Progenitor cell of endocrine pancreas (in vitro differentiated cells): ENCODE measurements at places on chromosomes 5 and 9. TPM values are rescaled to one million over a fixed set of nuclear protein-coding genes. Genes with fewer than 3 reads are reported as not detected.

GCNT4 gene
- 2.5 and 3.3 TPM in 2 replicates for total RNA-seq

IL4 gene
- not detected in 2 replicates for total RNA-seq

ANKRD31 gene
- total RNA-seq = 0.55 and 0.80 TPM in 2 replicates

CDH9 gene
- not detected in 2 replicates for total RNA-seq

TMEM8B gene
- 24.1 and 25.4 TPM in 2 replicates for total RNA-seq

ANP32B gene
- total RNA-seq = 153 and 156 TPM in 2 replicates

NOP16 gene
- 21.9 and 26.4 TPM in 2 replicates for total RNA-seq

SECISBP2 gene
- total RNA-seq = 73.5 and 75.7 TPM in 2 replicates

TMEM215 gene
- total RNA-seq = not detected in 2 replicates

MARCOL gene
- not detected in 2 replicates for total RNA-seq

- no peaks in the 10 kb centered on the region for H3K27me3 ChIP-seq
- H3K4me1 ChIP-seq = no peaks in the 10 kb centered on the region
- no peaks in the 10 kb centered on the region for H3K36me3 ChIP-seq
- H3K27ac ChIP-seq = no peak overlapping the region
- no peak for DNase-seq
Observed at GRCh38 chr5:52758014-52758413, 29.7 kb upstream of the ITGA1 start.

- H3K4me1 ChIP-seq = peaks cover 13% of the 10 kb centered on the region
- peaks cover 9% of the 10 kb centered on the region for H3K36me3 ChIP-seq
- no peaks in the 10 kb centered on the region for H3K27me3 ChIP-seq
- H3K27ac ChIP-seq = peak overlapping the region; percentile 69
Observed at GRCh38 chr9:87973122-87973521, 1.2 kb downstream of the CDK20 start.

DNA sequence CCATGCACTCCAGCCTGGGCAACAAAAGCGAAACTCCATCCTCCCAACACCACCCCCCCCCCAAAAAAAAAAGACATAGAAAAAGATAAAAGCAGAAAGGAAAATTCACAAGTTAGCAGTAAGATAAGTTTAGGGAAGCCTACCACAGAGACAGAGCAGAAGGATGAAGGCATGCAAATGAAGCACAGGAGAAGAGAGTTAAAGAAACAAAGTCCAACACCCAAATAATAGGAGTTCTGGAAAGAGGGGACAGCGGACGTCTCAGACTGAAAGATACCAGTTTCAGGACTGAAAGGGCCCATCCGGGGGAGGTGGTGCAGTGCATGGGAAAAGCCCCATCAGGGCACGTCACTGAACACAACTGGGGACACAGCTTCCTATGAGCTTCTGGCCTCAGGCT, 54.3 kb downstream of the OTULIN start:
- no peak overlapping the region for H3K27ac ChIP-seq
- peaks cover 6% of the 10 kb centered on the region for H3K4me1 ChIP-seq
- H3K4me3 ChIP-seq = no peak overlapping the region
- H3K27me3 ChIP-seq = no peaks in the 10 kb centered on the region
- peaks cover 26% of the 10 kb centered on the region for H3K36me3 ChIP-seq
- no peak for DNase-seq

GRCh38 chr9:111427186-111427585, 57.0 kb downstream of the ECPAS start:
- DNase-seq = no peak
- H3K36me3 ChIP-seq = peaks cover 49% of the 10 kb centered on the region

- H3K4me3 ChIP-seq = no peak overlapping the region
- peaks cover 1% of the 10 kb centered on the region for H3K4me1 ChIP-seq
- peaks cover 1% of the 10 kb centered on the region for H3K36me3 ChIP-seq
- DNase-seq = no peak
Observed at GRCh38 chr9:119332522-119332921, 36.7 kb downstream of the BRINP1 start.

GRCh38 chr9:133360400-133361393, 4.3 kb downstream of the SURF2 start:
- peaks cover 10% of the 10 kb centered on the region for H3K4me1 ChIP-seq
- peaks cover 20% of the 10 kb centered on the region for H3K36me3 ChIP-seq
- no peak overlapping the region for H3K4me3 ChIP-seq
- no peak overlapping the region for H3K27ac ChIP-seq
- H3K27me3 ChIP-seq = no peaks in the 10 kb centered on the region
- no peak for DNase-seq

DNA sequence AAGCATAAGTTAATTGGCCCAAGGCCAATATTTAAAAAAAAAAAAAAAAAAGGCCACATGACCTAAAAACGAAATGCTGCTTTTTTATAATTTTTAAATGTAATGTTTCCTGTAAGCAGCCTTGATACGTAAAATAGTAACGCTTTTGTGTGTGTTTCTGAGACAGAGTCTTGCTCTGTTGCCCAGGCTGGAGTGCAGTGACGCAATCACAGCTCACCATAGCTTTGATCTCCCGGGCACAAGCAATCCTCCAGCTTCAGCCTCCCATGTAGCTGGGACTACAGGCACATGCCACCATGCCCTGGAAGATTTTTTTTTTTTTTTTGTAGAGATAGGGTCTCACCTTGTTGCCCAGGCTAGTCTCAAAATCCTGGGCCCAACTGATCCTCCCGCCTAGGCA, 179.9 kb downstream of the EDIL3 start:
- DNase-seq = no peak
- H3K36me3 ChIP-seq = no peaks in the 10 kb centered on the region
- no peak overlapping the region for H3K27ac ChIP-seq
- no peaks in the 10 kb centered on the region for H3K4me1 ChIP-seq
- H3K27me3 ChIP-seq = no peaks in the 10 kb centered on the region

- peaks cover 58% of the 10 kb centered on the region for H3K27me3 ChIP-seq
- DNase-seq = peak; percentile 55
- no peak overlapping the region for H3K27ac ChIP-seq
- H3K4me3 ChIP-seq = peak overlapping the region; percentile 72
Observed at GRCh38 chr9:3181049-3181953, 337.4 kb upstream of the PUM3 start.

- peaks cover 37% of the 10 kb centered on the region for H3K36me3 ChIP-seq
- no peak overlapping the region for H3K27ac ChIP-seq
- H3K27me3 ChIP-seq = no peaks in the 10 kb centered on the region
- H3K4me1 ChIP-seq = no peaks in the 10 kb centered on the region
- DNase-seq = no peak
- no peak overlapping the region for H3K4me3 ChIP-seq
Observed at GRCh38 chr5:154816891-154817492, 33.4 kb downstream of the FAXDC2 start.

DNA sequence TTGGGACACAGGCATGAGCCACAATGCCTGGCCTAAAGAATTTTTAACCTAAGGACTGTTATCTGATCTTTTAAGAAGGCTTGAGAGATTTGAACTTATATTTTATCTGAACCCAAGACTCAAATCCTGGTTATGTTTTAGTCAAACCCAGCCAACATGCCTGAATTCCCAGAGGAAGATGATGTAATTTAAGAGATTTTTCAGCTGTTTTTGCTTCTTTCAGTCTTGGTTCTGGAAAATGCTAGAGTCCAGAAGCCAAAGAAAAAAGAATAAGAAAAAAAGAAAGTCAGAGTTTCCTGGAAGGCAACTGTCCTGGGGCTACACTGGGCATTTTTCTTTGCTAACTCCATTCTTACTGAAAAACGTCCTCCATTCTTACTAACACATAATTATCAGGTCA, 85.8 kb downstream of the SNX18 start:
- no peak overlapping the region for H3K4me3 ChIP-seq
- no peak for DNase-seq
- no peaks in the 10 kb centered on the region for H3K4me1 ChIP-seq
- H3K36me3 ChIP-seq = no peaks in the 10 kb centered on the region
- H3K27me3 ChIP-seq = no peaks in the 10 kb centered on the region

- no peak for DNase-seq
- H3K36me3 ChIP-seq = peaks cover 7% of the 10 kb centered on the region
- H3K27ac ChIP-seq = peak overlapping the region; percentile 10
- peaks cover 13% of the 10 kb centered on the region for H3K4me1 ChIP-seq
Observed at GRCh38 chr5:2753452-2754420, 2.3 kb upstream of the IRX2 start.

- no peak overlapping the region for H3K27ac ChIP-seq
- H3K36me3 ChIP-seq = no peaks in the 10 kb centered on the region
- no peak overlapping the region for H3K4me3 ChIP-seq
- H3K27me3 ChIP-seq = no peaks in the 10 kb centered on the region
- H3K4me1 ChIP-seq = peaks cover 5% of the 10 kb centered on the region
Observed at GRCh38 chr5:143932584-143932983, 120.6 kb downstream of the HMHB1 start.

- DNase-seq = no peak
- peaks cover 13% of the 10 kb centered on the region for H3K27me3 ChIP-seq
- no peaks in the 10 kb centered on the region for H3K36me3 ChIP-seq
Observed at GRCh38 chr5:173385832-173386360, 57.7 kb upstream of the STC2 start.

GRCh38 chr9:19901586-19901985, 112.7 kb upstream of the SLC24A2 start:
- H3K27ac ChIP-seq = no peak overlapping the region
- H3K27me3 ChIP-seq = no peaks in the 10 kb centered on the region

DNA sequence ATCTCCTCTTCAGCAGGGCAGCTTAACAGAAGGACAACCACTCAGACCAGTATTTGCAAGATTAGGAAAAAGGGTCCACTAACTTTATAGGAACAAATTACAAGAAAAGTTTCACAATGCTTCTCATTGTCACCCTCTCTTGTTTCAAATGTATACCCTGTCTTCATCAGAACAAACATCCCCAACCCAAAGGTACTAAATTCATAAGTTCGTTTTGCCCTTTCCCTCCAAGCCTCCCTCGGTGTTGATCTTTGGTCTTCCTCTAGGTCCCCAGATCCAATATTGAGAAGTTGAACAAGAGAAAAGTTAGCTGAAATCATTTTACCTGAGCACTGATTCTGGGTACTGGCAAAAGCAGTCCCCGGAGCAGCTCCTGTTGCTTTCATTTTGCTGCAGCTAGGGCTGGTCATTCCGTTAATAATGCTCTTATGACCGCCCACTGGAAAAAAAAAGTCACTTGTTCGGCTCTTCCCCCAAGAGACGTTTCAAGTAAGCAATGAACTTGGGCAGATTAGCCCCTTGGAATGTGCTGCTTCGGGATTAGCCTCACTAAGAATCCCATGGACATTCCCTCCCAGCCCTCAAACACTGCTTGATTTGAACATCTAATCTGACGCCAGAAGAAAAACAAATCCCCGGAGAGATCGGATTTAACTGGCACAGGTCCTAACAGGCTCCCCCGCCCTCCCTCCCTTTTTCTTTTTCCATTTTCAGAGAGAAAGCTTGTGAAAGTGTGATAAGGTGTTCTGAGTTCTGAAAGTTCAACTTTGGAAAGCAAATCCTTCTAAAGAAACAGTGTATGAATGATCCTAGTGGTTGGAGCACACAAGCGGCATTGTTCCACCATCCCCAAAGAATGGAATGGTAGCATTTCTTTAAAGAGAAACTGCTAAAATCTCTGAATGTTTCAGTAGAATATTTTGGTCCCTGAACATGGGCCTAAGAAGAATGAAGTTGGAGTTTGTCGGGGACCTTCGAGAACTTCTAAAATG, 252.5 kb downstream of the TRPM3 start:
- H3K4me1 ChIP-seq = peaks cover 4% of the 10 kb centered on the region
- H3K27me3 ChIP-seq = peaks cover 4% of the 10 kb centered on the region
- H3K27ac ChIP-seq = no peak overlapping the region
- H3K36me3 ChIP-seq = no peaks in the 10 kb centered on the region
- peak overlapping the region; percentile 59 for H3K4me3 ChIP-seq

DNA sequence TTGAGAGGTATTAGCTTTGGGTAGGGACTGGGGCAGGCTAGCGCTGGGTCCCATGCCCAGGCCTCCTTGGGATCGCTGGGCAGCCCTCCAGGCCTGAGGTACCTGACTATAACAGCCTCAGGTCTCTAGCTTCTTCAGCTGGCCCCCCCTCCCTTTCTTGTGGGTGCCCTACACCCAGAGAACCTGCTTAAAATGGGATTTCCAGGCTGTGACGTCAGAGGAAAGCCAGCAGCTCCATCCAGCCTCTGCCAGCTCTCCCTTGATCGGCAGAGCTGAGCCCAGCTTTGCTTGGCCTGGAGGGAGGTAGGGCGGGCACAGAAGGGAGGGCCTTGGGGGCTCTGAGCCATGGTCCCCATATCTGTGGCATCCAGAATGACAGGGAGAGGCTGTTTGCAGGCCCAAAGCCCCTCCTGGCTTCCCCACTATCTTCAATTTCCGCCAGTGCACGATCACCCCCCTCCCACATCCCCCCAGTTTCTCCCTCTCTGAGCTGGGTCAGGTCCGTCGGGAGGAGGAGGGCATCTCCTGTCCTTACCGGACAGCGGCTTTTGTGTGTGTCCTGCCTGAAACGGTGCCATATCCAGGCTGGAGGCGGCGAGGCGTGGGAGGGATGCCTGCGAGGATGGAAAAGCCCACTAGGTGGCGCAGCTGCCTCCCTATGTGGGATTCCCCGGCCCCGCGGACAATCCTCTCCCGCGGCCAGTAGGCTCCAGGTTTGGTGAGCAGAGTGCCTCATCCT, 10.8 kb downstream of the REEP2 start:
- H3K36me3 ChIP-seq = no peaks in the 10 kb centered on the region
- H3K27me3 ChIP-seq = peaks cover 22% of the 10 kb centered on the region
- peak overlapping the region; percentile 46 for H3K4me3 ChIP-seq
- peak overlapping the region; percentile 49 for H3K27ac ChIP-seq
- H3K4me1 ChIP-seq = peaks cover 4% of the 10 kb centered on the region

DNA sequence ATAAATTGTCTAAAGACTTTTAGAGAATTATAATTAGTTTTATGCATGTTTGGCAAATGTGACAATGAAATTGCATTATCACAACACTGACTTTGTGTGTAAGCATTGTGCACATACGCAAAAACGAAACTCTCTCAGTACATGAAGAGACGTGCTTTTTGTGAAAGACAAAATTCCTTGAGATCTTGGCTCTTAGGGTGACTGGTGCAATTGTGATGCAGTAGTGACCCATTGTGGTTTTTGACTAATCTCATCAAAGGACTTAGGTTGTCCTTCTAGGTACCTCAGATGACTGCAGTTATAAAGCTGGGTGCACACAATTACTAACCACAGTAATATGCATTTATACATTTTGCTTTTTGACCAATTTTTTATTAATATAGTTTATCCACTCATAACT, 25.3 kb upstream of the TYRP1 start:
- DNase-seq = no peak
- H3K27ac ChIP-seq = no peak overlapping the region
- H3K36me3 ChIP-seq = no peaks in the 10 kb centered on the region
- H3K27me3 ChIP-seq = no peaks in the 10 kb centered on the region
- H3K4me1 ChIP-seq = no peaks in the 10 kb centered on the region
